ENCODE measurements at places on chromosomes 13 and 19.

GRCh38 chr19:4279530-4280422, 710 bp downstream of the SHD start:
- DNase-seq, result no peak

- no peak for DNase-seq
Measured at GRCh38 chr13:101449790-101450748, 2.4 kb upstream of the ITGBL1 start.

DNA sequence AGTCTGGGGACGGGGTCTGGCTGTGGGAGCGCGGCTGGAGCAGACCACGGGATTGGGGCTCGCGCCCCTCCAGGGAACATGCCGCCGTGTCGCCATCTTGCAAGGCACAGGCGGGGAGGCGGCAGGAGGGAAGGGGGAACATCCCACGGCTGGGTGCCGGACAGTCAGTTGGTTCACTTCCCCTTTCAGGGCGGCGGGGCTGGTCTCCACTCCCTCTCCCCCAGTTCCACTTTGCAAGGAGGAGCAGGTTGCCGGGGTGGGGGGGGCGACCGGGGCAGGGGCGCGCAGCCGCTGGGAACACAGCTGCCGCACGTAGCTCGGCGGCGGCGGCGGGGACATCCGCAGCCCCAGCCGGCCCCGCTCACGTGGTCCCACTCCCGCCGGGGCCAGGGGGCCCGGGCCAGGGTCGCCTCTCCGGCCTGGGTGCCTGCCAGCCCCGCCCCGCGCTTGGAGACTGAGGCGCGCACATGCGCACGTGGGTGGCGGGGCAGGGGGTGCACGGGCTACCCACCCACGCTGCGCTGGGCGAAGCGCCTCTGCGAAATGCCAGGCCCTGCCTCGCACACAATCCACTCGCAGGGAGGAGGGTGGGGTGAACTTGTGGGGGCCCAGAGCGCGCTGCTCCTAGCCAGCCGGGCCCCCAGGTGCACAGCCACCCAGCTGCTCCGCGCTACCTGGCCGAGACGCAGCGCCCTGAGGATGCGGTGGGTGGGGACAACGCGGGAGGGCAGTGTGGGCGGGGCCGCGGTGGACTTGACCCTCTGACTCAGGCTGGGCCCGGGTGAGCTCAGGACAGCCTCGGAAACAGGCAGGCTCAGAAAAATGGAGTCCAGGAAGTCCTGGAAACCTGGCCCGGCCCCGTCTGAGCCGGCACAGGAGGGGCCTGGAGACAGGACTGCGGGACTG, 6.4 kb downstream of the KLF16 start:
- DNase-seq, result peak; percentile 95

DNA sequence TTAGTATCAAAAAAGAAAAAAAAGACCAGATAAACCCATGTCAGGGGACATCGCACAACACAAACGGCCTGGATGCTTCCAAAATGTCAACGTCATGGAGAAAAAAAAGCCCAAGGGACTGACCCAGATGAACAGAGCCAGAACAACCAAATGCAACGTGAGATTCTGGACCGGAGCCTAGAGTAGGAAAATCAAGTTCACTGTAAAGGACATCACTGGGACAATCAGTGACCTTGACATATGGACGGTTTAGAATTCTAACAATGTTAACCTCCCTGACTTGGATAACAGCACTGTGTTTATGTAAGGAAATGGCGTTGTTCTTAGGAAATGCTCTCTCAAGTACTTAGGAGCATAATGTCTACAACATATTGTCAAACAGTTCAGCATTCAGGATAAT, 15.1 kb upstream of the EMP3 start:
- DNase-seq, result no peak
